ENCODE measurements at places on chromosomes 3 and 15. TPM values are rescaled to one million over a fixed set of nuclear protein-coding genes. Genes with fewer than 3 reads are reported as not detected.

TRIM42 gene
- total RNA-seq, result not detected

DNA sequence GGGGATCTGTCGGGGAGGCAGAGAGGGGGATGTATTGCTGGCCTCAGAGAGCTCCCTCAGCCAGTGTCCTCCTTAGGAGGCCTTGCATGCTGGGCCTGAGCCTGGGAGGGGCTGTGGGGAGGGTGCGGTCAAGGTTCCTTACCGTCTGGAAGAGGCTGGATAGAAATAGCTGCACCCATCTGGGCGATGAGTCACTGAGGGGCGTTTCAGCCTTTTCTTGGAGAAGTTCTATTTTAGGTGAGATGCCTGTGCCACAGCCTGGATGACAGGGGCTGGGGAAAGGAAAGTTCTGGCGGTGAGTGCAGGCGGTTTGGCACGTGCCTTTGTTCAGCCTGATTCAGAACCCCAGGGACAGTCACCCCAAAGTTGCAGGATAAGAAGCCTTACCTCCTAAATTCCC lies 35.7 kb upstream of the APEH start:
- no peak for DNase-seq

ADAMTS7 gene
- 2.8 TPM for total RNA-seq

ABHD17C gene
- total RNA-seq, result 19.7 TPM

- no peak for DNase-seq
Observed at GRCh38 chr3:196292286-196292923, 4.9 kb upstream of the PCYT1A start.

BNC1 gene
- 0.12 TPM for total RNA-seq

- no peak for DNase-seq
Observed at GRCh38 chr3:107068980-107069379, 308.3 kb upstream of the CCDC54 start.

- DNase-seq, result no peak
Observed at GRCh38 chr15:60095711-60096110, 91.6 kb downstream of the FOXB1 start.

GRCh38 chr15:31556494-31557150 lies 230.0 kb downstream of the KLF13 start:
- no peak for DNase-seq

GRCh38 chr3:79011821-79012529 lies 755.8 kb downstream of the ROBO1 start:
- DNase-seq, result no peak

GRCh38 chr3:88912294-88912877 lies 195.0 kb upstream of the EPHA3 start:
- DNase-seq, result peak; percentile 29

MESP2 gene
- total RNA-seq, result 0.62 TPM

- no peak for DNase-seq
Observed at GRCh38 chr15:58528188-58528870, 96.5 kb downstream of the LIPC start.

- DNase-seq, result peak; percentile 73
Observed at GRCh38 chr3:14403619-14404155, 1.3 kb downstream of the SLC6A6 start.

CCDC13 gene
- total RNA-seq, result 11.3 TPM

- DNase-seq, result no peak
Observed at GRCh38 chr3:55511895-55512570, 24.9 kb upstream of the WNT5A start.

IL17RE gene
- total RNA-seq, result 0.87 TPM

GRCh38 chr3:102053375-102053989 lies 204.2 kb downstream of the NFKBIZ start:
- DNase-seq, result no peak

MST1R gene
- 4.1 TPM for total RNA-seq

GRCh38 chr15:78177447-78177873 lies 28.3 kb downstream of the IDH3A start:
- DNase-seq, result peak; percentile 41

GRCh38 chr15:41945221-41945620 lies 27.1 kb downstream of the EHD4 start:
- DNase-seq, result no peak

PLSCR2 gene
- not detected for total RNA-seq

DNA sequence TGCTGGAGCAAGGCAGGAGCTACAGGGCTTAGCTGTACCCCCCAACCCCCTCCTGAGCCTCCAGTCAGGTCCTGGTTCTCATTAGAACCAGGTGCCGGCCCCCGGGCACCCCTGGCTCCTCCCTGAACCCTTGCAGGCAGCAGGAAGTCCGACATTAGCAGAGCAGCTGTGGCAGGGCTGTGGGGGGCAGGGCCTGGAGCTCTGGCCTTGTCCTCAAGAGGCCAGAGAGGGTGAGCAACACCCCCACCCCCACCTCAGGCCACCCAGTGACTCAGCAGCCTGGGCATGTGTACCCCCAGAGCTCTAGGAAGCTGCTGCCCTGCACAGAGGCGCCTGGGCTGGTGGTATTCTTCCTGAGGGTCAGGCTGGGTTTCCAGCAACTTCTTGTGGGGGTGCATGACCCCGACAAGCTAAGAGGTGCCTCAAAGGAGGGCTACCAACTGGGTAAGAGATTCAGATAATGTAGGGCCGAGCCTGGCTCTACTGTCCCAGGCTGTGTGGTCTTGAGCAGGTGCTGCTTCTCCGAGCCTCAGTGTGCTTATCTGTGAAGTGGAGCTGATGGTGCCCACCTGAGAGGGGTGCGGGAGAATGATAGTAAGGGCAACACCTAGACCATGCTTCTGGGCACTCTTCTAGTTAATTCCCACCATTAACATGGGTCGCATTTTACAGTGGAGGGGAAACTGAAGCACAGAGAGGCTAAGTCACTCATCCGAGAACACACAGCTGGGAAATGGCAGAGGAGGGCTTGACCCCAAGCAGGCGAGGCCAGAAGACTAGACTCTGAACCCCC lies 16.0 kb downstream of the H1-8 start:
- DNase-seq, result no peak

- no peak for DNase-seq
Observed at GRCh38 chr3:145286937-145287336, 874.0 kb downstream of the PLOD2 start.

DNA sequence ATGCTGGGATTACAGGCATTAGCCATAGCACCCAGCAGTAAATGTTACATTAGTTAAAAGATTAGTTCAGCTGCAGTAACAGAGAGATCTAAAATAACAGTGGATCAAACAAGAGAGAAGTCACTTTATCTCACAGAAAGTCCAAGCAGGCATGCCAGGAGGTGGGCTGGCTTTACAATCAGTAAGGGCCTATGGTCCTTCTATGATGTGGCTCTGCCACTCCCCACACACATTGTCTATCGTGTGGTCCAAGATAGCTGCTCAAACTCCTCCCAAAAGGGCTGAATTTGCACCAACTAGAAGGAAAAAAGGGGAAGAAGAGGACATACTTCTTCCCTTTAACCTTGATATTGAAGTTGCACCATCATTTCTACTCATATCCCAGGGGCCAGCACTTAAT lies 4.6 kb upstream of the RUVBL1 start:
- DNase-seq, result no peak

DNA sequence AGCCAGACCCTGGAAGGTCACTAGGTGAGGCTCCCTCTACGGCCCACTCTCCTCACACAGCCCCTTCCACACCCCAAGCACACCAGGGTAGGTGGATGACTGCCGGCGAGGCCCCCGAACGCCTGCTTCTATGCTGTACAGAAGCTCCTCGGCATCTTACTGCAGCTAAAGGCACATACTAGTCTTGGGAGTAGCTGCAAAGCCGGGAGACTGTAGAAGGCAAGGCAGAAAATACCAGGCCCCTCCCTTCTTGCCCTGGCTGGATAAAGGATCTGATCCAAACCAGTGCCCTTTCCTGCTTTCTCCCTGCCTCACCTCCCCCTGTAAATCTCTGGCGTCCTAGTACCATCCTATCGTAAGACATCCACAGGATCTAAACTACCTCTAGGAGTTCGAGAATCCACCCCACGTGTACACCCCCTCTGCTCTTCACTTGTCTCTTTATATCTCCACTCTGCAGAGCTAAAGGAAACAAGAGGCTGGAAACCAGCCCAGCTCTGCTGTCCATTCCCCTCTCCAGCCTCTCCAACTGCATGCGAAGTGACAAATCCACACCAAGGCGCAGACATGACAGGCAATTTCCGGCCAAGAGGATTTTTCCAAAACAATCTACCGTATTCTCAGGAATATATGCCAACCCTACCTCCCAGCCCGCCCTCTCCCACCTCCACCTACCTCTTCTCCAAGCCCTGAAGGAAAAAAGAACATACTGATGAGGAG lies 11.8 kb downstream of the TNK2 start:
- DNase-seq, result peak; percentile 73

UACA gene
- 17.9 TPM for total RNA-seq

KLHDC8B gene
- 27.7 TPM for total RNA-seq

- peak; percentile 55 for DNase-seq
Observed at GRCh38 chr3:151838574-151839312, 24.8 kb downstream of the AADAC start.

- no peak for DNase-seq
Observed at GRCh38 chr15:86855307-86856291, 775.9 kb downstream of the AGBL1 start.

GRCh38 chr15:82709081-82709420 lies 624 bp downstream of the AP3B2 start:
- no peak for DNase-seq

CHRNA7 gene
- 5.3 TPM for total RNA-seq

- no peak for DNase-seq
Observed at GRCh38 chr15:75680007-75680789, 32.5 kb downstream of the CSPG4 start.

DNA sequence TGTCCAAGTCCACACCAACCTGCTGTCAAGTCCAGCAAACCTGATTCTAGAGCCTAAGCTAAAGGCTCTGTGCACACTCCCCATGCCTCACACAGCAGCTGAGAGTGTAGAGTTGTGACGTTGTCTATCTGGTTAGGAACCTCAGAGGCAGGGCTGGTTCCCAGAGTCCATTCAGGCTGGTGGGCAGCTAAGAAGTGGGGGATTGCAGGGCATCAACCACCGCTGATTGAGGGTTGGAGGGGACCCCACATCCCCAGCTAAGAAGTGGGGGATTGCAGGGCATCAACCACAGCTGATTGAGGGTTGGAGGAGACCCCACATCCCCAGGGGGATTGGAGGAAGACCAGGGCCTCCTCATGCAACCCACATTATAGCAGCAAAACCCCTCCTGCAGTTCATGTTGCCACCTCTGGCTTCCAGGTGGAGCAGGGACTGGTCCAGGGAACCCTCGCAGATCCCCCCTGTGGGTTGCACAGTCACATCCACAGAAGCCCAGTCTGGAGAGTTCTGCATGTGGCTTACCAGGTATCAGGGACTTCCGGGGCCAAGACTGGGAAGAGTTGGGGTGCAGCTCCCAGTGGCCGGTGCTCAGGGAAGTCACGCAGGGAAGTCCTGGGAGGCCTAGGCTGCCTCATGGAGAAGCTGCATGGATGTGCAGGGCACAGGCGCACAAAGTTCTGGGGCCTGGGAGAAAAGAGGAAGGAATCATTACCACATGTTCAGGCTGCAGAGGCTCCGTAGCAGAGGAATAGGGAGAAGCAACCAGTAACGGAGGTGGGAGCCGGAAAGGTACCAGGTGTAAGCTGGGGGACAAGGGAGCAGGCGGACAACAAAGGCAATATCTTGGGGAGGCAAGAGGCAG lies 71.4 kb upstream of the PCSK6 start:
- DNase-seq, result no peak

DNA sequence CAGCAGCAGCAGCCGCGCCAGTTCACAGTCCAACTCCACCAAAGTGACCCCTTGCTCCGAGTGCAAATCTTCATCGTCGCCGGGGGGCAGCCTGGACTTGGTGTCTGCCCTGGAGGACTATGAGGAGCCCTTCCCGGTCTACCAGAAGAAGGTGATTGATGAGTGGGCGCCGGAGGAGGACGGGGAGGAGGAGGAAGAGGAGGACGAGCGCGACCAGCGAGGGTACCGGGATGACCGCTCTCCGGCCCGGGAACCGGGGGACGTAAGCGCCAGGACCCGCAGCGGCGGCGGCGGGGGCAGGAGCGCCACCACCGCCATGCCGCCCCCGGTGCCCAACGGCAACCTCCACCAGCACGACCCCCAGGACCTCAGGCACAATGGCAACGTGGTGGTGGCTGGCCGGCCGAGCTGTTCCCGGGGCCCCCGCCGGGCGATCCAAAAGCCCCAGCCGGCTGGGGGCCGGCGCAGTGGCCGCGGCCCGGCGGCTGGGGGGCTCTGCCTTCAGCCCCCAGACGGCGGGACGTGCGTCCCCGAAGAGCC lies 224.1 kb upstream of the IL12A start:
- no peak for DNase-seq

CCR3 gene
- total RNA-seq, result not detected

GRCh38 chr3:174287705-174288104 lies 571.4 kb upstream of the NAALADL2 start:
- no peak for DNase-seq

Data from dorsolateral prefrontal cortex (tissue), 122 donors.